ENCODE measurements at places on chromosomes 12 and 14.

DNA sequence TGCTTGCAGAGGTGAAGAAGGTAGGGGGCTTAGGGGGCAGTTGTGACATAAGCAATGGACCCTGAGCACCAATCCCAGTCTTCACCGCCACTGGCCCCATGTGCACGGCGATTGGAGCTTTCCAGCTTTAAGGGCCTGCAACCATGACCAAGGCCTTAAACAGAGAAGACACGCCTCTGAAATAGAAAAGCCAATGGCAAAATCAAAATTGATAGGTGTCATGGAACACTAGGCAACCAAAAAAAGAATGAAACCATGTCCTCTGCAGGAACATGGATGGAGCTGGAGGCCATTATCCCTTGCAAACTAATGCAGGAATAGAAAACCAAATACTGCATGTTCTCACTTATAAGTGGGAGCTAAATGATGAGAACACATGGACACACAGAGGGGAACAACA lies 146.3 kb downstream of the SCARB1 start:
- no peak for DNase-seq

GRCh38 chr14:69619012-69619411 lies 7.6 kb downstream of the SUSD6 start:
- peak; percentile 25 for DNase-seq

- DNase-seq = no peak
Measured at GRCh38 chr12:2686280-2686646, 108.5 kb upstream of the FKBP4 start.

GRCh38 chr14:24430682-24431568 lies 1.2 kb downstream of the KHNYN start:
- peak; percentile 51 for DNase-seq

DNA sequence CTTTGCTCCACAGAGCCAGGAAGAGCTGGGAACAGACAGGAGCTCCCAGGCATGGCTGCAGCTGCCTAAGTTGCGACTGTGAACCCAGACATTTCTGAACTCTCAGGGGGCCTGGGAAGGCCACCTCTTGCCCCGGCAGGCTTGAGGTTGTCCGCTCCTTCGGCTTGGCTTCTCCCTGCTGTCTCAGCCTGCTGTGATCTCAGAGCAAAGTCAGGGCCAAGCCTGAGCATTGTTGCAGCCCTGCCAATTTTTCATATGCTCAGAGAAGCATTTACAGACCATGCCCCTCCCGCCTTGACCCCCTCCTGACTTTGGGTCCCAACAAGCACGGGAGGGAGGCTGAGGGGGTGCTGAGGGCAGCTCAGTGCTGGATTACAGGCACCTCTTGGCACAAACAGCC lies 1439.1 kb upstream of the FLRT2 start:
- no peak for DNase-seq

GRCh38 chr14:76698191-76698590 lies 63.1 kb upstream of the VASH1 start:
- no peak for DNase-seq

DNA sequence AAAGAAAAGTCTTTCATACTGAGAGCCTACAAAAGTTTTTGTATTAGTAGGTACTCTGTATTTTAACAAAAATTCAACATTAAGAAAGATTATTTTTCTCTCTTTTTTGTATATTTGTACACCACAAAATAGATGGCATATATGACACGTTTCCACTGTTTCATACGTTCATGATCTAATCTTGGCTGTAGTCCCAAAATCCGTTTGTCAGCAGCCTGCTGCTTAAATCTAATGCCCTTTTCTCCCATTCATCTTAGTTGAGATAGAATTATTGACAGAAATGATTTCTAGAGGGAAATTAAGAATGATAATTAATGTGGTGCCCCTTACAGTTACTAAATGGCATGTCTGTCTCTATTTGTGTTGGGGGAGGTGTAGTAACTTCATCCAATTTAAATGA lies 140.7 kb upstream of the NOVA1 start:
- DNase-seq = no peak

- DNase-seq = peak; percentile 59
Measured at GRCh38 chr14:58797010-58797429, 159.3 kb downstream of the DACT1 start.

GRCh38 chr12:125889742-125890141 lies 824.5 kb downstream of the AACS start:
- no peak for DNase-seq

DNA sequence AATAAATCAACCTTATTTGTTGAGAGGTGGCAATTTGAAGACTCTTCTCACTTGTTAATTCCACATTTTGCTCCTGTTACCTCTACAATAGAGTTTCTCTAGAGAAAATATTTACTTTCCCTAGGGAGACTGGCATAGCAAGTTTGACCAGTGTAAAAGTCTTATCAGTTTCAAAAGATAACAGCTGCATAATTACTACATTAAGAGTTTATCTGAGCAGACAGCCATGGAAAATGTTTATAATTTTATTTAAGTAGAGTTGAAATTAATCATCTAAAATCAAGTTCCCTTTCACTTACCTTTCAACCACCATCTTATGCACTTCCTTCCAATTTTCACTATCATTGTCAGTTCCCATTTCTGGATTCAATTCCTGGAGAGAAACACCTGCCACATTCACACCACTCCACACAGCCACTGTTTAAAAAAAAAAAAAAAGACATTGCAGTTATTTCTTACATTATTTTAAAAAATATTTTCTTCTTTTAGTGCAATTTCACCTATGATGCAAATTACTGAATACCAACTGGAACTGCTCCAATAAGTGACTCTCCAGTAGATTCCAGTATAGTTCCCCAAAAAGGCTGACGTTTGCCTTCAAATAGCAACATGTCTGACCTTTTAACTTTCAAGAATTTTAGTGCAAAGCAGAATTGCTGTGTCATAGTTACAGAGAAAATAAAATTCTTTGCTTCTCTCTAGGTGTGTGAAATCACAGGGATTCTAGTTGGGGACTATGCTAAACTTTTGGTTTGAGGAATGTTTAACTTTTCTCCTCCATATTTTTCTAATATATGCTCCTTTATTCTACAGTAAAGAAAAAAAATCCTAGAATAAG lies 19.4 kb downstream of the LDHB start:
- no peak for DNase-seq

DNA sequence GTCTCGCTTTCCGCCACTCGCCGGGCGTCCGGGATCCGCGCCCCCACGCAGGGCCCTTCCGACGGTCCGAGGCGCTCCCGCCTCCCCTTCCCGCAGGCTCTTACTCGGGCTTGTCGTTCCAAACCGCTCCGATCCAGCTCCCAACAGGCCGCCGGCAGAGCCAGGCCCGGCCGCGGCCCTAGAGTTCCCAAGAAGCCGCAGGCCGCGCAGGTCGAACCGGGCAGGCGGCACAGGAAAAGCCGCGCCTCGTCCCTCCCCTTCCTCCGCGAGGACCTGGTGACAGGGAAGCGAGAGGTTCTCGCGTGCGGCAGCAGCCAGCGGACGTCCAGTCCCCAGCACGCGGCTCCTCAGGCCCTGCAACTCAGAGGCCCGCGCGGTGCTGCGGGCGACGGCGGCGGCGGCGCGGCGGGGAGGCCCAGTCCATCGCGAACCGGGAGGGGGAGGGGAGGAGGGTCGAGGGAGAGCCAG lies 272 bp downstream of the HECTD1 start:
- peak; percentile 79 for DNase-seq

DNA sequence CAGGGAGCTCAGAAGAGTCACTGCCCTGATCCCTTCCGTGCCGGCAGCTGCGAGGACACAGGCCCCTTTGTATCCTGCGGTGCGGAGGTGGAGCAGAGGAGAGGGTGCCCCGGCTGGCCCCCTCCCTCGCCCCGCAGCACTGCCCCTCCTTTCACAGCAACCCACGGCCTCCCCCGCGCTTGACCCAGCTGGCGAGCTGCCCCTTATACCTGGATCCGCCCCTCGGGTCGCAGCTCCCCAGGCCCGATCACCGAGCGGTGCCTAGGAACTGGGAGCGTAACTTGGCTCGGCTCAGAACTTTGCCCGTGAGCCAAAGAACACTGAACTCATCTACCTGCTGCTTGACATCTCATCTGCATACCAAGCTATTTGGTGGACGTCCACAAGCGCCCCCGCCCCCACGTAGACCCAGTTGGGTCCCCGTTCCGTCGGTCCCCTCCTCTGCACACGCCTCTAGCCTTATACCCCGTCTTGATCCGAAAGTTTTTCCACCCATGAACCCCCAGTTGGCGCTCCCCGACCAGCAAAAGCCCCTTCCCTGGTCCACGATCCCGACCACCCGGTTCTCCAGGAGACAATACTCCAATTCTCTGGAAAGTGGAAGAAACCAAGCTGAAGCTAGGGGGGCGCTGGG lies 697 bp upstream of the DNAJC14 start:
- no peak for DNase-seq

GRCh38 chr12:107347261-107347660 lies 253.9 kb upstream of the CRY1 start:
- DNase-seq = no peak

DNA sequence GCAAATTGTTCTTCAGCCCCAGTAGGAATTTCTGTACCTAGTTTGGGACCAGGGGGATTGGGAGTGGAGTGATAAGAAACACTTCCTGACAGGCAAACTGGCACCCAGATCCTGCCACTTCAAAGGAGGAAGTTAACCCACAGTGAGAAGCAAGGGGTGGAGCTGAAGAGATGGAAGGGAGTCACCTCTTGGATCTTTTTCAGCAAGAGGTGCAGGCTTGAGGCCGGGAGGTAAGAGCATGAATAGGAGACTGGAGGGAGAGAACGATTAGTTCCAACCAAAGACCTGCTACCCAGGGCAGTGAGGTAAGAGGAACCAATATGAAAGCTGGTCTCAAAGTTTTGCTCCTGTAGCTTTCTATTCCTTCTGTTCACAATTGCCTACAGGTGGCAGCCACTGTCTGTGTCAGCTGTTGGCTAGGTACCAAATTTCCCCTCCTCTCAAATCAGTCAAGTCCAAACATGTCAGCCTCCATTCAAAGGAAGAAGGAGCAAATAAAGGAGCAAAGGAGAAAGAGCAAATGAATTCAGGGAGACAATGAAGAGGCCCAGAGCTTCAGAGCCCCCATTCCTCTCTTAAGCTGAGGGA lies 14.9 kb upstream of the TAC3 start:
- DNase-seq = peak; percentile 62

GRCh38 chr12:50058743-50059312 lies 1.4 kb downstream of the ASIC1 start:
- no peak for DNase-seq

- peak; percentile 12 for DNase-seq
Measured at GRCh38 chr14:33592297-33592696, 358.6 kb downstream of the EGLN3 start.
